ENCODE measurements at places on chromosomes 5 and 9. TPM values are rescaled to one million over a fixed set of nuclear protein-coding genes. Genes with fewer than 3 reads are reported as not detected.

DNA sequence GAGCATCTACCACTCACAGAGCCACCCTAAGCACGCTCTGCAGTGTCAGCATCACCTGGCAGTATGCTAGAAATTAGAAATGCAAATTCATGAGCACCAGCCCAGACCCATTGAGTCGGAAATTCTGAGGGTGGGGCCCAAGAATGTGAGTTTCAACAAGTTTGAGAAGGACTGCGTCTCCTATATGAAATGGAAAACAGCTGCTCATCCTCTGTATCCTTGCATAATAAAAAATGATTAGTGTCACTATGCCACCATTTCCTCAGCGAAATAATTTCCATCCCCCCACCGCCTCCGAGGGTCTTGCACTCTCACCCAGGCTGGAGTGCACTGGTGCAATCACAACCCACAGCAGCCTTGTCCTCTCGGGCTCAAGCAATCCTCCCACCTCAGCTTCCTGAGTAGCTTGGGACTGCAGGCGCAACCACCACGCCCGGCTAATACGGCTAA lies 1.3 kb upstream of the IQGAP2 start:
- no peak for DNase-seq

PCDHA11 gene
- 11.7 TPM for total RNA-seq

DNA sequence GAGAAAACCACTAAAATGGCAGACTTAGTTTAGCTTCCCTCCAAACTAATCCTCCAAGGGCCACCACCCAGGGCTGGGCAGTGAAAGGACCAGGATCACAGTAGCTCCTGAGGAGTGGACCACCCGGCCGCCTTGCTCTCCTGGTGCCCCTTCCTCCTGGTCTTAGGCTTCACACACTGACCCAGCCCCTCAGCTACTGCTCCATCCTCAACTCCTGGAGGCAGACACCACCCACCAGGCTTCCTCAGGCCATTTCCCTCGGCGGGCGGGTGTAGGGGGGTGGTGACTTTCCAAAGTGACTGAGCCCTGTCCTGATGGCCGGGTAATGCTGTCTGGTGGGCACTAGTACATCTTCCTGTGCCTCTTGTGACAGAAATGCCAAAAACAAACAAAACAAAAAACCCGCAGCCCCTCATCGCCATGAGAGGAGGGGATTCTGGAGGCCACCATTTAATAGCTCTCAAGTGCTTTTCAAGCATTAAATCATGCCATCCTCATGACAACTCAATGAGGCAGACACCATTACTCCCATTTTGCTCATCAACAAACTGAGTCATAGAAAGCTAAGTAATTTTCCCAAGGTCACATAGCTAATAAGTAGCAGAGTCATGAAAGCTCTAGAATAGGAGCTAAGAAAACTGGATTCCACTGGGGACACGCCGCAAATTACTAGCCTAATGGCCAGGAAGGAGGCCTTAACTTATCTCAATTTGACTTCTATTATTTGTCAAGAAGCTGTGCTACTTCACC lies 91.3 kb upstream of the LRRTM2 start:
- DNase-seq = no peak

DNA sequence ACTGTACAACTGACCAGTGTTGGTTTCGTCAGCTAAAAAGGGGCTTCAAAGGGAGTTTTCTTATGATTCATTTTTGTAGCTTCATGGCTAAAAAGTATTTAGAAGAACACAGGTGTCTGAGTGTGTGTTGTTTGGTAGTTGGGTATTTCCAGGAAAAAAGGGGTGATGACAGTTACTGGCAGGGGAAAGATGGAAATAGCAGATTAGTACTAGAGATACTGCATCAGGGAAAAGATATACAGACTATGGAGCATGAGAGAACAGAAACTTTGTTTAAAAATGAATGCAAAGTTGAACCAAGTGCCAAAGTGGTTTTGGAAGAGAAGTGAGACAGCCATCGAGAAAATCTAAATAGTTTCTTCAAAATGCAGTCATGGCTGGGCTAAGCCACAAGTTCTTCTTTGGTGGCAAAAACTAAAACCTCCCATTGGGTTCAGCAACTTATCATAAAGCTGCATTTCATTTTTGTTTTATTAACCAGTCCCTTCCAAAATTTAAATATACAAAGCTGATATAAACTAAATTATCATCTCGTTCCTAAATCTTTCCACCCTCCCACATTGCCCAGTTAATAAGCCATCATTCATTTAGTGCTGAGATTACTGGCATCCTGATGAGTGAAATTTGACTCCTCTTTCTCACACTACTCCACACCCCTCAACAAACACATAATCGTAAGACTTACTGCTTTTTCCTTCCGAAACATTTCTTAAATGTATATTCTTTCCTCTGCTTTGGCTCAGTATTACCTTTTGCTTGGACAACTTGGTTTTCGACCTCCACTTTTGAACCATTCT lies 33.5 kb downstream of the ELL2 start:
- DNase-seq = no peak

GRCh38 chr5:168327994-168328393 lies 36.5 kb downstream of the WWC1 start:
- DNase-seq = no peak

DNA sequence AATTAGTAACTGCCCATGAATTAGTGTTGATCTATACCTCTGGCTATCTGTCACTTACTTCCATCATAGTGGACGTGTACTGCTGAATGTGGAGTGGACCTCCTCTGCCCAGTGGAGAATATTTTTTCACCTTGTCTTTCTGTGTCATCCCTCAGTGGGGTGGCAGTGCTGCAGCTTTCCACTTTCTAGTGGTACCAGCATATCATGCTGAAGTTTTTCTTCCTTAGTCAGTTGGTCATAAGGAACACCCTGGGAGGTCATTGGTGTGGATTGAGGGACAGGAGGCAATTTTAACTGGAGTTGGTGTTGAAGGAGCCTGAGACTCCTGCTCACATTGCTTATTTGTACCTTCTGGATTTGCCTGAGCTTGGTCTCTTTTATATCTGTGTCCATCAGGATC lies 151.7 kb upstream of the ANKH start:
- DNase-seq = no peak

NOXA1 gene
- 19.9 TPM for total RNA-seq

- DNase-seq = no peak
Measured at GRCh38 chr9:76162086-76162730, 232.0 kb downstream of the RFK start.

DNA sequence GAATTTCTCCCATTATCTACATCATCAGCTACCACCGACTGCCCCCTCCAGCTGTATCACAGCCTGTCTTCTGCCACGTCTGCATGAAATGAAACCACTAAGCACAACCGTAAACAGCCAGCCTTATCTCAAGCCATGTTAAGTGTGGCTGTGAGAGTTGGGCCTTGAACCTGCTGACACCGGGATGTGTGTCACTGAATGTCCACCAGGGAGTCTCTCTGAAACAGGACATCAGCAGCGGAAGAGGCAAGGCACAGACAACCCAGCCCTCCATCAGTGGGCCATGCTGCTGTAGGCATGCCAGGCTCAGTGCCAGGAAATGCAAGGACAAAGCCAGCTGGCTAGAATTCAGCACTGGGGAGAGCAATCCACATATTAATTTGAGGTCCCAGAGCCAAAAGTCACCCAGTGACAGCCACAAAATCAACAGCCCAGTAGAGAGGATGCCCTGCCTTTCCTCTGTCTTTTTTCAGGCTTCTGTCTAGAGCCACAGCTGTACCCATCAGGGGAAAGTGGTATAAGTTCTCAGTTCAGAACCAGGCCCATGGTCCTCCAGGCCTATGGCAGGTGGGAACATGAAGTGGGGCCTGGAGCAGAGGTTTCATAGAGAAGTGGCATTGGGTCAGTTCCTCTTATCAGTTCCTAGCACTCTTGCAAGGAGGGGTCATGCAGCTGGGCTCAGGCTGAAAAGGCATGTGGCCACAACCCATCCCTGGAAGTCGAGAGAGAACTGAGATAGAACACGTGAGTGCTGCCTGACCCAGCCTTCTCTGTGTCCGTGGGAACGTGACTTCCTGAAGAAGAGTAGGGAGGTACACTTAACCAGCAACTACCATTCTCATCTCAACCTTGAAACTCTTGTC lies 199.4 kb downstream of the ESM1 start:
- no peak for DNase-seq

GRCh38 chr9:21751998-21752397 lies 50.4 kb upstream of the MTAP start:
- DNase-seq = no peak

GRCh38 chr5:82151662-82152061 lies 126.5 kb downstream of the RPS23 start:
- DNase-seq = no peak

GRCh38 chr9:91712811-91713210 lies 237.2 kb downstream of the ROR2 start:
- no peak for DNase-seq

GRCh38 chr9:12849486-12850003 lies 74.7 kb downstream of the LURAP1L start:
- DNase-seq = no peak

DNA sequence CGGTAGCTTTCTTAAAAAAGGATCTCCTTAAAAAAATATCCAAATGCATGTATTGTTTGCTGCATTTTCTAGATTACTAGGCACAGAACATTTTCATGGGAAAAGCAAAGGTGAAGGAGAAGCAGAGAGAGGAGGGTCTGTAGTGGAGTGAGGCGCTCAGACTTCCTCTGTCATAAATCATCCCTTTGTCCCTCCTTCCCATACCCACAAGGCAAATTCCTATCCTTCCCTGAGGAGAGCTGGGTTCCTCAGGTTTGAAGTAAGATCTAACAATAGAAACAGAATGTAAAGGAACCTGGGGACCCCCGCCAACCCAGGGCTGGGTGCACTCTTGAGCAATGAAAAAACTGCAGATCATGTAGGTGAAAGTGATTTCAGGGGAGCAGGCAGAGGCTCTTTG lies 149.2 kb upstream of the ANKH start:
- DNase-seq = no peak

NCS1 gene
- total RNA-seq = 44.8 TPM

KCNV2 gene
- not detected for total RNA-seq

PCDHB15 gene
- total RNA-seq = 2.4 TPM

GRCh38 chr9:101592788-101593187 lies 2.0 kb downstream of the PPP3R2 start:
- DNase-seq = no peak

DNA sequence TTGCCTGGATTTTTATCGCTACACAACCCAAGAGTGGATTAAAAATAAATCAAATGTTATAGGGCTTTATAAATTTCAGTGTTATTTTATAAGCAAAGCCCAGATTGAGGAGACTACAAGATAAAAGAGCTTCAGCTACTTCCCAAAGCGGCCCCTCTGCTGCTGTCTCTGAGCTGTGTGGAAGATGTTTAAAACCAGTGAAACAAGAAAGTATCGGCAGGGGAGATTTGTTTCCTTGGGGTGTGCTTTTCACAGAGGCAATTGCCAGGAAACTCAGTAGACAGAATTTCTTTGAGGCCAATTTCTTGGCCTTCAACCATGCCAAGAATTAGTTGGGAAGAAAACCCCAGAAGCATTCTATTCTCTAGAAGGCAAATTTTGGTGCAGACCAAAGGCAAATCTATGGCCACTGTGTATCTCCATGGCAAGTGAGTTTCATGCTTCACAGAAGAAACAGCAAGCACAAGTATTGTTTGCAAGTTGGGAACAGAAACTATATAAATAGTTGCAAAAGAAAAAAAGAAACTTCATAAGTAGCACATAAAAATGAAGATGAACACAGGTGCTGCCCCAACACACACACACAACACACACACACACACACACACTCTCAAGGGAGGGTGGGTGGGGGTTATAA lies 197.2 kb downstream of the PARP8 start:
- no peak for DNase-seq

DNA sequence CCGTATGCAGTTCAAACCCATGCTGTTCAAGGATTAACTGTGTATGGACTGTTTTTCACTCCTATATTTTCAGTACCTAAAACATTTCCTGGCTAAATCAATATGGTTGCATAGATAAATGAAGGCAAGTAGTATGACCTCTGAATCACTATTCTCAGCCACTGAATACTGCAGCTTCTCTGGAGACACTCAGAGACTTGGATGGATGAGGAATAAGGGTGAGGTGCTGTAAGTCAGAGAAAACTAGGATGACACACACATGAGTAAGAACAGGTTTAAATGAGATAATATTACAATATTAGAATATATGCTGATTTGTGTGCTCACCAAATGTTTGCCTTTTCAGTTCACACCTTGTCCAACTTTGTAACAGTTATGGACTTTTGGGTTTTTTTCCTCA lies 26.0 kb upstream of the ANXA1 start:
- no peak for DNase-seq

TICAM2 gene
- total RNA-seq = 1.6 TPM

EDIL3 gene
- 51.3 TPM for total RNA-seq

DNA sequence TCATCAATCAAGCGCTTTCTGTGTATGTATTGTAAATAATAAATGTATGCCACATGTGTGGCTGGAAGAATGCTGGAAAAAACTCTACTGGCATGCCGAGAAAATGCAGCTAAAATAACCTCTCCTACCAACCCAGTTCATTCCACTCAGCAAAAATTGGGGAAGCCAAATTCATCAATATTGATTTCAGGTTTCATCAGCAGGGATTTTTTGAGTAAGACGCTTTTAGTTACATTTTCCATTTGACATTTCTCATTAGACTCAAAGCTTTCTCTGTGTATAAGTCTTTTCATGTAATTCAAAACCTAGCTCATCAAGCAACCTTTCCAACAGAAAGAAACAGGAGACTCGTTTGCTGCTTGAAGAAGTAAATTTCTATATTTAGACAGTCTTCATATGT lies 338.1 kb downstream of the DMRT2 start:
- DNase-seq = no peak

ELAVL2 gene
- 1.4 TPM for total RNA-seq

- DNase-seq = no peak
Measured at GRCh38 chr5:132302413-132302812, 8.2 kb downstream of the SLC22A4 start.

GGTA1 gene
- 0.22 TPM for total RNA-seq
